ENCODE measurements at places on chromosomes 4 and X. TPM values are rescaled to one million over a fixed set of nuclear protein-coding genes. Genes with fewer than 3 reads are reported as not detected.

DNA sequence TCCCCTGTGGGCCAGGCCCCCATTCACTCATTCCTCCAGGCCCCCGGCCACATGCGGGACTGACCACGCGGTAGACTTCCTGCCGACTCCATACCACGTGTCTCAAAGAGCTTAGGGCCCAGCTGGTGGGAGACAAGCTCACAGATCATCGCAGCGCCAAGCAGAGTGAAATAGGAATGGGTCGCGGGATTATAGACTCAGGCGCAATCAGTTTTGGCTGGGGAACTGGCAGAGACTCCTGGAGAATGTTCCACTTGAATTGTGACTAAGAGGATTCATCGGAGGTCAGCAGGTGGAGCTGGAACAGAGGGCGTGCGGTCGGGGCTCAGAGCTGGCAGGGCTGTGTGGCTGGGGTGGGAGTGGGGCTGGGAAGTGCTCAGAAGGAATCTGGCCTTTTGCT, 15.6 kb downstream of the ATP2B3 start:
- no peak for DNase-seq

DNA sequence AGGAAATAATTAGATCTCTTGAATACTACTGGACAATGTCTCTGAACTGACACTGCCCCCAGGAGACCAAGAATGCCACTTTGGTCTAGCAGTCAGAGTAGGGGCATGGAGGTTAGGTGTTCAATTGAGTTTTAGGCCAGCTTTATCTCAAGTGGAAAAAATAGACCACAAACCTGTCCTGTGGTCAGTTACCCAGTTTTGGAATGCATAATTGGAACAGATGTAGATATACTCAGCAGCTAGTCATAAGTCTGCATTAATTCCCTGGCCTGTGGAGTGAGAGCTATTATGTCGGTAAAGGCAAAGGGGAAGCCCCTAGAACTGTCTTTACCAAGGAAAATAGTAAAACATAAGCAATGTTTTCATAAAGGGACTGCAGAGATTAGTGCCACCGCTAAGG, 587.7 kb downstream of the GLUD2 start:
- no peak for DNase-seq

DNA sequence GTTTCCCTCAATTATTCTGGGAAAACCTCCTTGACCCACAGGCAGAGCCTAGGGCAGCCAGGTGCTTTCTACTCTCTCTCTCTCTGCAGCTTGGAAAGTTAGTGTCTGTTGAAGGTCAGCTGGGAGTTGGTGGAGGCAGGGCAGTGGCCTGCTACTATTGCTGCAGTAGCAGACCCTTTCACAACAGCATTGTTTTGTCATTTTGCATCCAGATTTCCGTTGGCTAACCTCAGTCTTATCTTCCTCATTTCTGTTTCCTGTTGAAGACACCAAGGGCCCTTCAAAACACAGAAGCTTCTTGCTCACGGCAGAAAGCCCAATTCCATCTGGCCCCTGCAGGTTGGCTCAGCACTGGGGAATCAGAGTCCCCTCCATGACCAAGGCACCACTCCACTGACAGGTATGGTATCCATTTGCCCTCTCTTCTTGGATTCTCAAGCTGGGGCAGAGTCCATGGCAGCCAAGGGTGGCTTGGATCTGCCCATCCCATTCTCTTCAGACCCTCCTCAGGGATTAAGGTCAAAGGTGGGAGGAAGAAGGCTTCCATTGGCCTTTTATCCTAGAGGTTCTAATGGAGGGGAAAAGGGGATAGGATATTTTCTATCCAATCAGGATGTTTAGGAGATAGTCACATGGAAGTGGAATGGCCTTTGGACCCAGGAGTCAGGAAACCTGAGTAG, 24.6 kb downstream of the VSIG4 start:
- no peak for DNase-seq

DNA sequence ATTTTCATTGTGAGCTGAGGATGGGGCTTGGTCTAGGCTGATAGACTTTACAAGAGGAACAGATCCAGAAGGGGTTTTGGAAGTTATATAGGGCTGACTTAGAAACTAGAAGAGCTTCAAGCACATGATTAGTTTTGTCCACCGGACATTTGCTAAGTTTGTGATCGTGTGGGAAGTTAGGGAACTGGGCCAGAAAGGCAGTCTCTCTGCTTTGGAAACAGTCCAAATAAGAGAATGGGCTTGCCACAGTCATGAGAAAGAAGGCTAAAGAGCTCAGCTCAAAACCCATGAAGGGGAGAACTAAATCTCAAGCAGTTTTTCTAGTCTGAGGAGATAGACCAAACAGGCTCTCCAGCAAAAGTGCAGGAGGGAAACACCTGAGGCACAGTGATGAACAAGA, 67.8 kb downstream of the ZNF674 start:
- DNase-seq = no peak

- no peak for DNase-seq
Measured at GRCh38 chr4:3317011-3317655, 24.3 kb downstream of the RGS12 start.

RRAGB gene
- 8.4 TPM for total RNA-seq

GPM6B gene
- total RNA-seq = 5.3 TPM

MAGEB1 gene
- total RNA-seq = not detected

POF1B gene
- total RNA-seq = 31.2 TPM

All from esophagus squamous epithelium (tissue), 5 donors.